CD4-positive, alpha-beta T cell treated with Interleukin-1 beta for 1 hour (primary cell): ENCODE measurements at places on chromosomes 16 and 17.

GRCh38 chr17:37294888-37295287 lies 80.9 kb upstream of the C17orf78 start:
- DNase-seq, result no peak

DNA sequence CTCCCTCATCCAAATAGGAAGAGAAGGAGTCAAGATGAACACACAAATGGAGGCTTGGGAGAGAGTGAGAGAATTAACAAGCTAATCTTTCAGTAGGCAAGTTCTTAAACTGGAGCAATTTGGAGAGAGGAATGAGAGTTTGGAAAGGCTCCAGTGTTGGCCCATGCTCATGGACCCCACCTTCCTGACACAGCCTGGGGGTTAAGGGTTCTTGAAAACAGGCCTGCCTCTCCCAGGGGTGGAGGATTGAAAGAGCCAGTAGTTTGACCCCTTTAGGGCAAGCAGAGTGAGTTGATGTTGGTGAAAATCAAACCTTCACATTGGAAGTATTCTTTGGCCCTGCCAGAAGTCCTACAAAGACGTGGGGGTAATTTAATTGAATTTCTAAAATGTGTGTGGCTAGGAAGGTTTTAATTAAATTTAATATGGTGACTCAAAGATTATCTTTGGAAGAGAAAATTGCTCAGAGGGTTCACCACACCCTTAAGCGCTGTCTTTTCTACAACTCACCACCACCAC lies 5.8 kb downstream of the HOXB3 start:
- DNase-seq, result no peak

GRCh38 chr17:36036235-36036634 lies 18.5 kb upstream of the CCL23 start:
- DNase-seq, result no peak

GRCh38 chr17:2264067-2264860 lies 39.3 kb downstream of the SMG6 start:
- DNase-seq, result no peak

DNA sequence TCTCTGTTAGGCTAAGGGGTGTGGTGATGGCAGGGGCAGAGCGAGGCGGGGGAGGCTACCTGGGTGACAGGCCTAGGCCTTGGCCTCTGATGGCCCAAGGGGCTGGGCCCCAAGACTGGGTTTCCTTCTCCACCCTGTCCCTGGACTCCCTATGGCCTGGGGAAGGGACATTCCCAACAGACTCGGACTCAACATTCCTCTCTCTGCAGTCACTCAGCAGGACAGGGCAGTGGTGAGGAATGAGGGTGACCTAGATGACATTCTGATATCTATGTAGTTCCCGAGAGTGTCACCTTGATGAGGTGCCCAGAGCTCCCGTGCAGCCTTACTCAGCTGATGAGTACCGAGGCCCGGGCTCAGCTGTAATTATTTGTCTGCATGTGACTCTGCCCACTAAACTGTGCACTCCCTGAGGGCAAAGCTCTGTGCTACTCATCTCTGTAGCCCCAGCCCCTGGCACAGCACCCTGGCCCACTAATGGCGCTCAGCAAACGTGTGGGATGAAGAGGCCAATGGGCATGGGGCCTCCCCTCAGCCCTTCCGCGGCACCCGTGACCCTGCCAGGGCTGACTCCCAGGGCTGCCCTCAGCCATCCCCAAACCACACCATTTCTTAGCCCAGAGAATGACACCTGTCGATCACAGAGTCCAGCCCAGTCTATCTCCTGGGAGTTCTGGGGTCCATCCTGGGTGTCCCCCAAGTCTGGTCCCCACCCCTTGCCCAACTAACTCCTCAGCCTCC lies 2.2 kb downstream of the PLCD3 start:
- no peak for DNase-seq

DNA sequence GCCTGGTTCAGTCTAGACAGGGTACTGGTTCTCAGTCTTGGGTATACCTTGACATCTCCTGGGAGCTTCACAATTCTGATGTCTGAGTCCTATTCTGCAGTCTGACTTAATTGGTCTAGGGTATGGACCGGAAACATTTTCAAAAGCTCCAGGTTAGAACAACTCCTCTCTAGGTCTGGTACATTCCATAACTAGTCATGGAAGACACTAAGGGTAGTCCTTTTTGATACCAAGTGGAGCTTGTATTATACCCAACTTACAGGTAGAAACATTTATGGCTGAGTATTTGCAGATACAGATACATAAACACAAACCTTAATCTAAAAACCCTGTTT lies 5.0 kb downstream of the RPL23 start:
- DNase-seq, result no peak

GRCh38 chr16:88977018-88977811 lies at the start of gene CBFA2T3:
Gene CBFA2T3 (minus strand): TSS chr16:88977207. CDS start chr16:88976807, 400 bp downstream.
- DNase-seq, result no peak

- no peak for DNase-seq
Observed at GRCh38 chr17:39705786-39706348, 6.0 kb downstream of the ERBB2 start.

GRCh38 chr17:76075364-76076145 lies 974 bp downstream of the GALR2 start:
- no peak for DNase-seq

- no peak for DNase-seq
Observed at GRCh38 chr16:88458039-88458772, 5.1 kb downstream of the ZFPM1 start.

DNA sequence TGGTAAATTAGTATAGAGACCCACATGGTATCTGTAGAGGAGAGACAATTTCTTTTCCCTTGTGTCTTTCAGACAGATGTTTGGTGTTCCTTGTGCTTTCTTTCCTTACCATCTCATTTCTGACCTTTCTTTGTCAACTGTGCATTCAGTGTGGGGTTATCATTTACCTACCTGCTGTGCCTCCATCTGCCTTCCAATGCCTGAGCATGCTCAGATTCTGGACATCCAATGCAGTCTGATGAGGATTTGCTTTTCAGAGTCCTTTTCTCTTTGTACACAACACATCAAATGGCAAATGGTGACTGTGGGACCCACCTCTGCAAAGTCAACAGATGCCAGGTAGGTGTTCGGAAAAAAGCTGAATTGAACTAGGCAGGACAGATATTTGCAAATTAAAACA lies 364.8 kb downstream of the CA10 start:
- DNase-seq, result no peak

DNA sequence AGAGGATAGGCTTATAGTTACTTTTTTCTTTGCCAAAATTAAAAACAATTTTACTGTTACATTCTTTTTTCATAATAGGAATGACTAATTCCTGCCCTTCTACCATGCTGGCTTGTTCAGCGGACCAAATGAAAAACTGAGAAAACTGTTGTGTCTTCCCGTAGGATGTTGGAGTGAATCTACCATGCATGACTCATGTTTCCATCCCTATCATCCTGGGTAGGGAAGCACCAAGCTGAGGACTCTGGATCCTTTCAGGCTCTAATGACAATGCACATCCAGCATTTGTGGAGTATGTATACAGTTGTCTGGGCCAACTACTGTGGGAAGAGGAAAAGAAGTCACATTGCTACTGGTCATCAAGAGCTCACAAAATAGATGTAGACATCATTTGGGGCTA lies 41.1 kb upstream of the DHX8 start:
- DNase-seq, result no peak

DNA sequence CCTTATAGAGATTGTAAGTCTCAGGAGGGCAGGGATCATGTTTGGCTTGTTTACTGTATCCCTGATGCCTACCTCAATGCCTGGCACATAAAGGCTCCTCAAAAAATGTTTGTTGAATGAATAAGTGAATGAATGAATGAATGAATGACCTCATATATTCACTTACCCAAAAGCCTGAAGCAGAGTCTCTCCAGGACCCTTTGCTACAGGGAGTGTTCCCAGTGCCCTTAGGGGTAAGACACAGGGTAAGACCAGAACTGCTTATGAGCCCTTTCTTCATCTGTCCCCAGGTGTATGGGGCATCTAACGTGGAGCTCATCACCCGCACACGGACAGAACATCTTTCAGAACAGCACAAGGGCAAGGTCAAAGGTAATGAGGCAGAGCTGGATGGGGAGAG lies 12.3 kb downstream of the CORO6 start:
- no peak for DNase-seq

- DNase-seq, result no peak
Observed at GRCh38 chr17:28492352-28493310, 13.5 kb upstream of the FOXN1 start.

GRCh38 chr17:75749545-75750389 lies 15.2 kb downstream of the GALK1 start:
- DNase-seq, result peak; percentile 87

- DNase-seq, result peak; percentile 89
Observed at GRCh38 chr17:75524970-75525805, at the start of gene LLGL2. Gene LLGL2 (plus strand): TSS chr17:75525697. CDS start chr17:75543427, 17,730 bp downstream.

GRCh38 chr16:12874186-12874585 lies 27.2 kb upstream of the SHISA9 start:
- no peak for DNase-seq

- no peak for DNase-seq
Observed at GRCh38 chr16:984121-984694, 2.6 kb downstream of the SOX8 start.

GRCh38 chr17:63634163-63634562 lies 11.9 kb downstream of the MAP3K3 start:
- DNase-seq, result no peak

GRCh38 chr17:41457676-41458075 lies 9.5 kb downstream of the KRT32 start:
- DNase-seq, result no peak

DNA sequence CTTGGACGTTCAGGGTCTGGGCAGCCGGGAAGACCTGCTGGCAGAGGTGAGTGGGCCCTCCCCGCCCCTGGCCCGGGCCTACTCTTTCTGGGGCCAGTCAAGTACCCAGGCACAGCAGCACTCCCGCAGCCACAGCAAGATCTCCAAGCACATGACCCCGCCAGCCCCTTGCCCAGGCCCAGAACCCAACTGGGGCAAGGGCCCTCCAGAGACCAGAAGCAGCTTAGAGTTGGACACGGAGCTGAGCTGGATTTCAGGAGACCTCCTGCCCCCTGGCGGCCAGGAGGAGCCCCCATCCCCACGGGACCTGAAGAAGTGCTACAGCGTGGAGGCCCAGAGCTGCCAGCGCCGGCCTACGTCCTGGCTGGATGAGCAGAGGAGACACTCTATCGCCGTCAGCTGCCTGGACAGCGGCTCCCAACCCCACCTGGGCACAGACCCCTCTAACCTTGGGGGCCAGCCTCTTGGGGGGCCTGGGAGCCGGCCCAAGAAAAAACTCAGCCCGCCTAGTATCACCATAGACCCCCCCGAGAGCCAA lies 8.6 kb upstream of the ABCC3 start:
- peak; percentile 67 for DNase-seq

GRCh38 chr16:496097-496886 lies 31.2 kb upstream of the CAPN15 start:
- no peak for DNase-seq

DNA sequence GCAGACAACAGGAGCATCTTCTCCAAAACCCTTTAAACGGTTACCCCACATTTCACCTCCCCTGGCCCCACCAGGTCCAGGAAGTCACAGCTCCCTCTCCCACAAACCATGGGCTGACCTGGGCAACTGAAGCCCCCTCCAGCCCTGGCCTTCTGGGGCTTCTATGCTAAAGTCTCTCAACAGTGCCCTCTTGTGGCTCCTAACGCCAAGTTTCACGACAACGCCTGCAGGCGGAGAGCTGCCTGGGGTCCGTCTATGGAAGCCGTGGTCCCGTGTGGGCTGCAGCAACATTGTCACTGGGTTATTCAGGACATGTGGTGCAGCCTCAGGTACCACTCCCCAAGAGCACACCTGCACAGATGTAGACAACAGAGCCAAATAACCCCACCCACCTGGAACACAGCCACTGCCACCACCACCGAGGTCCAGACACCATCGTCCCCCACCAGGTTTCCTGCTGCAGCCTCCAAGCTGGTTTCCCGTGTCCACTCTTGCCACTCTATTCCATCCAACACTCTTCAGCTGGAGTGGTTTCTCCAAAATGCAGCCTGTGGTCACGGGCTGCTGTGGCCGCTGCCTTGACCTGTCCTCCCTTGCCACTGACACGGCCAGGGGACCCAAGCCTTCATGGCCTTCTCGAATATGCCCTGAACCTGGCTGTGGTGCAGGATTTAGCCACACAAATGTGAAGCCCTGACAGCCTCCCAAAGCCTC lies 19.1 kb downstream of the C16orf95 start:
- DNase-seq, result peak; percentile 30

DNA sequence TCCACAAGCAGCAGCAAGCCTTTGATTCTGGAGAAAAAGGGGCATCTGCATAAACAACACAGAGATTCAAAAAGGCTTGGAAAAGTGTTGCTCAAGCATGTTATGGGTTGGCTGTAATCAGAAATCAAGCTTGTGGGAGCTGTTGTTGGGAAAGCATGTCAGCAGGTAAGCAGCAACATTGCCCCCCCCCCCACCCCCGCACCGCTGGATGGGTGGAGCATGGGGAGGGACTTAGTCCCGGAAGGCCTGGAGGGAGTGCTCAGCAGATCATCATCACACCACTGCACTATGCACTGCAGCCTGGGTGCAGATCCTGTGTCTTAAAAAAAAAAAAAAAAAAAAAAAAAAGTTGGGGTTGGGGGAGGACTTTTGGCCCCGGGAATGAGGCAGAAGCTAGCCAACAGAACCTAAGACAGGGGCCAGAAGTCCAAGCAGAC lies 16.8 kb upstream of the AKAP1 start:
- no peak for DNase-seq

GRCh38 chr17:73142872-73143381 lies 21.9 kb upstream of the SSTR2 start:
- DNase-seq, result peak; percentile 5

- no peak for DNase-seq
Observed at GRCh38 chr16:87515475-87516330, 22.9 kb upstream of the ZCCHC14 start.

DNA sequence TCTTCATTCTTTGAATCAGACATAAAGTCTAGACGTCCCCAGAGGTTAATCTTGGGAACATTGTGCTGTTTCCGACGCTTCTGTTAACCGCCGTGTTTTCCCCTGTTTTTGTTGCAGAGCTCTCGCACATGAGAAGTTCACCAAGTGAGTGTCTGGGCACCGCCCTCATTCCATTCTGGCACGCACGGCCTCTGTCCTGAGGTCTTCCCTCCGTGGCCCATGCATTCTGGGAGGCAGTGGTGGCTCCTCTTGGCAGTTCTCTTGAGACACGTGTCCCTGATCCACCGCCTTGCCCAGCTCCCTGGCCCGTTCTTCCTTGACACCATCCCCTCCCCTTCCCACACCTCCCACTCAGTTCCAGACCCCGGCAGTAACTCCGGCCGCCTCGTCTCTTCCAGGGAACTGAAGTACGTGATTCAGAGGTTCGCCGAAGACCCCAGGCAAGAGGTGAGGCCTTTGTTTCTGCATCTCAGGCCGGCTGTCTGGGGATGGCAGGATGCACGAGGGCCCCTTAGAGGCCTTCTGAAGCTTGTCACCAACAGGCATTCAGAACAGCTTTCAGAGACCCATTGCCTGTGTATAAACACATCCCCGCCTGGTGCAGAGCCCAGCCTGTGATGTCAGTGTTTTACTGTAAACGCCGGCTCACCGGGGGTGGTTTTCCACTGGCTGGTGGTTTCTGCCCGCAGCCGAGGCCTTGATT lies 85.9 kb upstream of the PLCG2 start:
- DNase-seq, result no peak

- DNase-seq, result no peak
Observed at GRCh38 chr16:53187775-53188174, 133.0 kb downstream of the CHD9 start.
